T1000 (cell line): ENCODE measurements at places on chromosomes 1 and 21.

- no peak for DNase-seq
Observed at GRCh38 chr1:230261928-230262650, 164.0 kb downstream of the PGBD5 start.

- DNase-seq, result no peak
Observed at GRCh38 chr21:38208118-38208517, 48.7 kb upstream of the KCNJ15 start.

- DNase-seq, result no peak
Observed at GRCh38 chr1:25486602-25487001, 55.9 kb downstream of the MACO1 start.

DNA sequence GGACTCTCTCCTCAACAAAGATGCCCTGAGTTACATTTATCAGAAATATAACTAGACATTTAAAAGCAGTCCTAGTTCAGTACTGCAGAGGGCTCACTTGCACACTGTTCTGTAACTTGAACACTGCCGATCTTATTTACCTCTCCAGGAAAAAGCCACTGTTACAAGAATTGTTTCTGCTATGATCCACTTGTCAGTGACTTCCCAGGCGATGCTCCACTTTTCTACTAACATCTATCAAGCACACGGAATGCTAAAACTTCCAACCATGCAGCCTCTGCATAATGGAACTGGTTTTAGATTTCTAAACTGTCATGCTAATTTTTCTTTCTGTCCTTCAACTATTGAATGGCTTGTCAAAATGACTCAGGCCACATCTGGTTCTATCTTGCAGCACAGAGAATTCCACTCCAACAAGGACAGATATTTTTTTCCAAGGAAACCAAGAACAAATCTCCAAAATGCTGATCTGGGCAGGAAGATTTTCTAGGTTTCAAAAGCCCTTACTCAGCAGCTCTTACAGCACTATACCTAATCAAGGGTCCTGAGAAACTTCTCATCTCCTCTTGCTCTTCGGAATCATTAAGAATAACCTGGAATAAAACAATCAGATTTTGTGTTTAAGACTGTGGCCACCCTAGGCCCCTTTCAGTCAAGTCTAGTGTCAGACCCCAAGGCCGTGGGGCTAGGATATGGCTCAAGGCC, 9.9 kb downstream of the SEC16B start:
- no peak for DNase-seq

GRCh38 chr1:229848752-229849677, 218.0 kb upstream of the GALNT2 start:
- no peak for DNase-seq

GRCh38 chr1:71792264-71792663, 490.1 kb downstream of the NEGR1 start:
- no peak for DNase-seq

GRCh38 chr1:236751935-236752334, 43.2 kb upstream of the MTR start:
- no peak for DNase-seq

DNA sequence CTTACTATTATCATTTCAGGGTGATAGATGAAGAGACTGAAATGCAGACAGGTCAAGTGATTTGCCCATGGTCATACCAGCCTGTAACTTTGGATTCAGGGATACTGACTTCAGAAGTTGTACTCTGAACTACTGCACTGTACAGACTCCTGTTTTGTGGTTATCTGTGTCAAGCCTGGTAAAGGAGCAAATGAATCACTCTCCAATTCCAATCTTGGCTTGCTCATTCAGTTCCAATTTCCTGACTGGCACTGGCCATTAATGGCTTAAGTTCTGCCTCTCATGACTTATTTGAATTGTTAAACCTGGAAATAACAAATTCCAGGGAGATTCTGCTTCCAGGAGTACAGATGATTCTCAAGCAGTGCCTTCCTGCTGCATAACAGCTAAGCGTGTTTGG, 45.4 kb upstream of the PLD5 start:
- DNase-seq, result no peak

- DNase-seq, result no peak
Observed at GRCh38 chr1:85581802-85582686, 1.5 kb downstream of the CCN1 start.

- DNase-seq, result peak; percentile 12
Observed at GRCh38 chr1:93056214-93056613, 22.9 kb upstream of the MTF2 start.

DNA sequence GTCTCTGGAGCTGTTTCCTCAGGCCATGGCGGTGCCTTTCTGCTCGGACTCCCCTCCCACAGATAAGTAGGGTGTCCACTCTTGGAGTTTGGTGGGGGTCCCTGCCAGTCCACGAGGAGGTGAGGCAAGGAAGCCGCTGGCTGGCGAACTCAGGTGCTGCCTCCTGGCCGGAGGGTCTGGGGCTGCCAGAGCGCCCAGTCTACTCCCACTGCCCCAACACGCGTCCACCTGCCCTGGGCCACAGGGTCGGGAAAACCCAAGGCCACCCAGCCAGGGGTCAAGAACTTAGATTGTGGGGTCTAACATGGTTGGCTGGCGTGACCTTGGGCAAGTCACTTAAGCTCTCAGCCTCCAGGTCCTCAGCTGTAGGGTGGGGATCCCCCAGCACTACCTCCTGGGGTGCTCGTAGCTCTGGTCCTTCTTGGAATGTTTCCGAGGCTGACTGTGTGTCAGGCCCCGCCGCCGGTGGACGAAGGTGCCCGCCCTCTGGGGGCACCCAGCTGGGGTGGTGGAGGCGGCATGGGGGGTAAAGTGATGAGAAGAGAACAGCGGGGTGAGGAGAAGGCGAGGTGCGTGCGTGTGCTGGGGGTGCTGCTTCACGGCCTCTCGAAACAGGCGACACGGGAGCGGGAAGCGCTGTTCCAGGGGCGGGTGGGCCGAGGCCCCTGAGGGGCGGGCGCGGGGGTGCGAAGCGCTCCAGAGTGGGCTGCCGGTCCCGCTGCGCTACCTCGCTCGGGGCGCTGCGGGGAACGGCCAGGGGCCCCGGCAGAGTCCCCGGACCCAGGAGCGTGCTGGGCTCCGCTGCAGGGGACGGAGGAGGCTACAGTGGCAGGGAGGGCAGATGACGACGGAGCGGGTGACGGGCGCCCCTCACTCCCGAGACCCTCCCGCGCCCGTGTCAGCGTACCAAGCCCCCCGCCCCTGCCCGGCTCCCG, 1.2 kb downstream of the SH2D5 start:
- DNase-seq, result no peak

GRCh38 chr1:50080904-50081586, 27.7 kb upstream of the ELAVL4 start:
- DNase-seq, result no peak

DNA sequence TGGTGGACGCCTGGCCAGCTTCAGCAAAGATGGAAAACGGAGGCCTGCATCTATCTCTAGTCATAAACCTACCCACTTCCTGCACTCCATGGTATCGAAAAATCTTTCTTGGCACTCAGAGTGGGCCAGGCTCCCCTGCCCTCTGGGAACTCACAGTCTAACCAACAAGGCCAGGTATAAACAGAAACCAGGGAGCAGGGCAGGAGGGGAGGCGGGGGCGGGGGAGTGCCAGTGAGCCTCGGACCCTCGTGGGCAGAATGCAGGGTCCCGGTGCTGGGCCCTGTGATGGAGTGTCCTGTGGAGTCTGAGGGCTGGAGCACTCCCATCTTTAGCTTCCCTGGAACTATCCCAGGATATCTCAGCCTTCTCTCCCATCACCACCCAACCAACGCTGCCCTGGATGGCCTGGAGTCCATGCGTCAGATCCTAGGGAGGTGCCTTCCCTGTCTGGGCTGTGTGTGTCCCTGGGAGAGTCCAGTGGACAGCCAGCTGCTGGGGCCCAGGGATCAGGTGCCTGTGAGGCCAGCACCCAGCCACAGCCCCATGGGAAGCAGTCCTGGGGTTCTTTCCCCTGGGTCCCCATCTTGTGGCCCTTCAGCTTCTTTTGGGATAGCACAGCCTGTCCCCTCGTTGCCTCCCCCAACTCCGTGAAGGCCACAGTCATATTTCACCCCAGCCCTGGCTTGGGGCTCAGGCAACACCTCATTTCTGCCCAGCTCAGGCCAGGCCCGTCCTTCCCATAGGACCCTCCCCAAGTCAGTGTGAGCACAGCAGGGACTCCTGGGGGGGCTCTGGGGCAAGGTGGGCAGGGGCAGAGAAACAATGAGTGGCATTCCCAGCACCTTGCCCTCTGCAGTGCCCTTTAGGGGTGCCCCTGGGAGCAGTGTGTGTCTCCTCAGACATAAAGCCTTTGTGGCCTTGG, 1.1 kb upstream of the EPS8L3 start:
- no peak for DNase-seq

DNA sequence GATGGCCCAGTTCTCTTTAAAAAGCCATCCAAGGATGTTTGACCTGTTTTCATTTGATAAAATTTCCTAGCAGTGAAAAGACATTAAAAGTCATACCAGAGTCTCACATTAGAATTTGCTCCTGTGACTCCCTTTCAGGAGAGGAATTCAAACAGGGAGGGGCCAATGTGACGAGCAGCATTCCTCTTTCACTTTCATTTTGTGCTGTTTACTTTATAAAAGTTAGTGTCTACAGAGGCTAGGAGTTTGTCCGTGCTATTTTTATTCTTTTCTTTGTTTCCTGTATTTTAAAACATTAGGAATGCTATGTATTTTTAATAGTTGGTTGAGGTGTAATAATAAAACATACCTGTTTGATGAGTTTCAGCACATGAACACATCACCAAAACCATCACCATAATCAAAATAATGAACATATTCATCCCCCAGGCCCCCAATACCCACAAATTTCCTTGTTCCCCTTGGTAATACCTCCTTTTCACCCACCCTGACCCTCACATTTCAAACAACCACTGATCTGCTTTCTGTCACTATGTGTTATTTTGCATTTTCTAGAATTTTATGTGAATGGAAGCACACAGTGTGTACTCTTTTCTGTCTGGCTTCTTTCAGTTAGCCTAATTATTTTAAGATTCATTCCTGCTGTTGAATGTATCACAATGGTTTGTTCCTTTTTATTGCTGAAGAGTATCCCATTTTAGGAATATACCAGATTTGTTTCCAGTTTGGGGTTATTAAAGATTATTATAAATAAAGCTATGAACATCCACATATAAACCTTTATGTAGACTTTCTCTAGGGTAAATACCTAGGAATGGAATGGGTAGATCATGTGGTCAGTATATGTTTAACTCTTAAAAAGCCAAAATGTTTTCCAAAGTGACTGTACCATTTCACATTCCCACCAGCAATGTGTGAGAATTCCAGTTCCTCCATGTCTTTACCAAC, 129.5 kb downstream of the TENT5C start:
- peak; percentile 8 for DNase-seq

DNA sequence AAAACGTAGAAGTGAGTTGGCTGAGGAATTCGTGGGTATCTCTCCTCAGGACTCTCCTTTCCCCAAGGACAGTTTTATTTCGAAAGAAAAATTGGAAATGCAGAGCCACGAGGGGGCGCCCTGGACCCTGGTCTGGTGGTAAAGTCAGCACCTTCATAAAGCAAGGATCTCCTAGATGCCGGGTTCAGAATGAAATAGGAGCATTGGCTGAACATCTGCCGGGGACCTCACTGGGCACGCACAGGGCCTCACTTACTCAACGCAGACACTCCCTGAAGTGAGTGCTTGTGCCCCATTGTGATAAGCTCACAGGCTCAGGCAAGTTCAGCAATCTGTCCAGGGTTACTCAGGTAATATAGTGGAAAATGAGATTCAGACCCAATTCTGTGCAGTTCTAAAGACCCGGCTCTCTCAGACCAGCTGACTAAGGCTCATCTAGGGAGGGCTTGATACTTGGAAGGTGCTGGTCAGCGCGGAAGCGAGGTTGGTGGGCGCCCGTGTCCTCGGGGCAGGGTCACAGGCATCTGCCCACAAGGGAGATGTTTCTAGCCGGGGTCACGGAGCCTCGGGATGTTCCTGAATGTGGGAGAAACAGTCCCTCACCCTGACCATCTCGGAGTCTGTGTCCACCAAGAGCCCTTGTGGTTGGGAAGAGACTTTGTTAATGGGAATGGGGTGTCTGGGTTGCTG, 55.7 kb upstream of the ETV3 start:
- no peak for DNase-seq

DNA sequence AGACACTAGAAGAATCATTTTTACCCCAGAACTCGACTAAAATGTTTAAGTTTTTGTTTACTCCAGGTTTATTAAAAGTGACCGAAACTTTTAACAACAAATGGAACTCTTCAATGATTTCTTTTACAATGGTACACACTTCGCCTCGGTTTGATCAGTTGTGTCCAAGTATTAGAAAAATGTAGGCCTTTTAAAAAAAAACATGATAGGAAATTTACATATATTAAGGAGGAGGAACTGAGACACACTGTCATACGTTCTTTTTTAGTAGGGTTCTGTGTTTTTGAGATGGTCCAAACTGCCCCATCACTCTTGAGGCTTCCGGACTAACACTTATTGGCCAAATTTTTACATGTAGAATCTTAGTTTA, 1.3 kb downstream of the PRDM2 start:
- no peak for DNase-seq

DNA sequence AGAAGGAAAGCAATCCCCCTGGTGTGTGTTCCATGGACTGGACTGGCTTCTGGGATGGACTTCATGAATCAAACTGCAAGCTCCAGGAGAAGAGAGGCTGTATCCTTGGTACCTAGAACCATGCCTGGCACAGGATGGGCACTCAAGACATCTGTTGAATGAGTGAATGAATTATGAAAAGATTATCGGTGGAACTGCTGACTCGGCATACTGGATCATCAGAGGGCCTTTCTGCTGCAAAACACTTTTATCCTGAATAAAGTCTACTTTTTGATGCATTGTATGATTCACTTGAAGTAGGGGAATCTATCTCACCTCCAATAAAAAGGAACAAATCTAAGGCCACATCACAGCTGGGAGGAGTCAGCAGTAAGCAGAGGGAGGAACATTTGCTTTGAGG, 42.9 kb downstream of the DDX20 start:
- DNase-seq, result no peak

DNA sequence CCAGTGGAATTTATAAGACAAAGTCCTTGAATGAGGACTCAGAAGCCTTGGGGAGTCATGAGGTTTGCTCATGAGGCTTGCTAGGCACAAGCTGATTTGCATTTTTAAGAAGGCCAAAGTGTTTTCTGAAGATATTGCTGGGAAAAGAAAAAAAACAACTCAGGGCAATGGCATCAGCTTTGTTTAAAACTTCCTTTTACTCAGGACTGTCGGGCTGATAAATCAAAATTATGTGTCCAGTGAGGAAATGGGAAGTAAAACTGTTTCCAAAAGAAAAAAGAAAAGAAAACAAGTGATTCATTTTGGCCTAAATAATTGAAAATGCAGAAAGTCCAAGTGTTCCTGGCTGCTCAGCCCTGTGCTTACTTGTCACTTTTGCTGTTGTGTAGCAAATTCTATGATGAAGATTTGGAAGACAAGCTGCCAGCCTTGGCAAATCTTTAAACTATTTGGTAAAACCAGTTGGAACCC, 282.4 kb downstream of the HLX start:
- no peak for DNase-seq

DNA sequence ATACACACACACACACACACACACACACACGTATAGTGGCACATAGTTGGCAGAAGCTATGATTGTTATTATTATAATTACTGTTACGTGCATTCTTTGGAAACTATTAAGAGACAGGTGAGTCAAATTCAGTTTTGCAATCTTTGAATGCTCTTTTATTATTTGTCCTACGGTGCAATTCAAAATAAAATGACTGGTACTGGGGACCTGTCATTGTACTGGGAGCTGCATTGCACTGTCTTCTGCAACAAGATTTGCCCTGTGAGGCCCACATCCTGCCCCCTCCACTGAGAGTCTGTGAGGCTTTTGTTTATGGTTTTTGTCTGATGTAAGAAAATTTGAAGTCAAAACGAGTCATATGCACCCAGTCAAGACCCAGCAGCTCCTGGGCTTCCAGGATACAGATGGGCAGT, 1.9 kb downstream of the LY9 start:
- DNase-seq, result no peak
